CD4-positive, alpha-beta T cell treated with Interleukin-6 at 100 ng/mL for 8 hours (primary cell): ENCODE measurements at places on chromosomes 7 and 10.

DNA sequence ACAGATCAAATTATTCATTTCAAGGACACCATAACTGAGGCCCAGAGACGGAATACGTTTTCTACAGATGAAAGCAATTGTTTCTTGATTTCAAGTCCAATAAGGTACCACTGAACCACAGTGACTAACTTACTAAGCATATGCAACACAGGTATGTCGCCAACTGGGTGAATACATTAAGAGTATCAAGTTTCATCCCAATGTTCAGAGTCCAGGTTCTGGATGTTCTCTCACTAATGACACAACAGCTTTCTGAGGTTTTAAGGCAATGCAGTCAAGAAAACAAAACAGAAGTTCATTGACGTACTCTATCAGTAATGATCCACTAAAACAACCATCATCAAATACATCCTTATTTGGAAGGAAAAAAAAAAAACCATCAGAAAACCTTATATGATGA is 35.8 kb downstream of the NSUN6 start:
- no peak for DNase-seq

GRCh38 chr7:117759950-117760640 is 113.1 kb downstream of the CTTNBP2 start:
- no peak for DNase-seq

- DNase-seq, result no peak
Observed at GRCh38 chr10:33215635-33216034, 118.8 kb downstream of the NRP1 start.

GRCh38 chr7:31910191-31910590 is 160.0 kb downstream of the PDE1C start:
- DNase-seq, result no peak

- no peak for DNase-seq
Observed at GRCh38 chr10:110168601-110169481, 38.6 kb upstream of the MXI1 start.

DNA sequence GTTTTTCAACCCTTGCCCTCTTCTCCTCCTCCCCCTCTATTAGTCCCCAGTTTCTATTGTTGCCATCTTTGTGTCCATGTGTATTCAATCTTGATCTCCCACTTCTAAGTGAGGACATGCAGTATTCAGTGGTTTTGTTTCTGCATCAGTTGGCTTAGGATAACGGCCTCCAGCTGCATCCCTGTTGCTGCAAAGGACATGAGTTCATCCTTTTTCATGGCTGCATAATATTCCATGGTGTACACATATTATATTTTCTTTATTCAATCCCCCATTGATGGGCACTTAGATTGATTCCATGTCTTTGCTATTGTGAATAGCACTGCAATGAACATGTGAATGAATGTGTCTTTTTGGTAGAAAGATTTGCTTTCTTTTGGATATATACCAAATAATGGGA is 190.4 kb upstream of the LYZL1 start:
- no peak for DNase-seq

GRCh38 chr10:98376485-98376884 is 38.5 kb downstream of the PYROXD2 start:
- no peak for DNase-seq
